Urinary bladder (tissue), 4 donors: ENCODE measurements at places on chromosomes 2 and 18. TPM values are rescaled to one million over a fixed set of nuclear protein-coding genes. Genes with fewer than 3 reads are reported as not detected.

PARD3B gene
- 42.9 TPM for total RNA-seq

RNF125 gene
- total RNA-seq = 10.9 TPM

SLC5A7 gene
- 6.3 TPM for total RNA-seq

COL5A2 gene
- total RNA-seq = 964 TPM

OTOF gene
- total RNA-seq = 0.32 TPM

OSR1 gene
- 93.7 TPM for total RNA-seq

KLHL41 gene
- total RNA-seq = 88.7 TPM

GPR35 gene
- total RNA-seq = 0.63 TPM

GPR55 gene
- total RNA-seq = 0.05 TPM

IL18RAP gene
- 0.79 TPM for total RNA-seq

CD207 gene
- not detected for total RNA-seq

REG1B gene
- not detected for total RNA-seq

TRABD2A gene
- 1.3 TPM for total RNA-seq

MAPK4 gene
- total RNA-seq = 3.6 TPM

BBS5 gene
- total RNA-seq = 13.8 TPM

BMP10 gene
- total RNA-seq = not detected

CYB5A gene
- total RNA-seq = 84.3 TPM

CLEC4F gene
- not detected for total RNA-seq

CAPN13 gene
- total RNA-seq = 6.0 TPM

POTEJ gene
- not detected for total RNA-seq

GDF7 gene
- 2.2 TPM for total RNA-seq

FBXO15 gene
- 1.1 TPM for total RNA-seq

SLC4A3 gene
- 1.3 TPM for total RNA-seq

SCN7A gene
- total RNA-seq = 133 TPM

ATP8B1 gene
- total RNA-seq = 79.6 TPM

IMMT gene
- total RNA-seq = 50.5 TPM

NT5DC4 gene
- not detected for total RNA-seq
